ENCODE measurements at places on chromosomes 2 and 18. TPM values are rescaled to one million over a fixed set of nuclear protein-coding genes. Genes with fewer than 3 reads are reported as not detected.

- DNase-seq, result no peak
Measured at GRCh38 chr18:25443776-25444175, 91.8 kb upstream of the ZNF521 start.

GRCh38 chr2:112255875-112256274 is 1.0 kb upstream of the ZC3H8 start:
- DNase-seq, result no peak

DNA sequence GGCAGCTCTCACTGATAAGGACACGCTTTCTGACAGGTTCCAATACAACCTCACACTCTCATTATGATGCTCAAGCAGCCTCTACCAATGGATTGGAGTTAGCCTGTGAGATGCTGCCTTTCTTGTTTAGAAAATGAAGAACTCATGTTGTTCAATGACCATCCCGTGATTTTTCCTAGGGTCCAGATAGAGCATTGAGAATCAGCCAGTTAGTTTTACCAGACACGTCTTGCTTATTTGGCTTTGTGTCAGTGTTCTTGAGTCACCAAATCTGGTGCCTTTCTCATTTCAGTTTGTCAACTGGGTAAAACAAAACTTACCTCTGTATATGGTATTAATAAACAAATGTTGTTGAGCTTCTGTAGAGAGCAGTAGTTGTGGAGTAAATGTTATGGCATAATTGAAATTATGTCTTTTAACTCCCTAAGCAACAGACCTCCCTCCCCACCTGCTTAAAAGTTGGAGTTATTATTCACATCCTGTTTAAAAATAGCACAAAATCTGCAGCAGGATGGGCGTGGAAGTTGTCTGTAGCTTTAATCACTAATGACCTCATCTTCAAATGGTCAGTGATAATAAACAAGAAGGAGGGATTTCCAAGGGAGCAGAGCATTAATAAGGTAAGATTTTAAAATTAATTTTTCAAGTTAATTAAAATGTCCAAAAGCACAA is 167.3 kb downstream of the HRH4 start:
- DNase-seq, result no peak

GRCh38 chr18:70421471-70422390 is 132.9 kb downstream of the SOCS6 start:
- DNase-seq, result no peak

DNA sequence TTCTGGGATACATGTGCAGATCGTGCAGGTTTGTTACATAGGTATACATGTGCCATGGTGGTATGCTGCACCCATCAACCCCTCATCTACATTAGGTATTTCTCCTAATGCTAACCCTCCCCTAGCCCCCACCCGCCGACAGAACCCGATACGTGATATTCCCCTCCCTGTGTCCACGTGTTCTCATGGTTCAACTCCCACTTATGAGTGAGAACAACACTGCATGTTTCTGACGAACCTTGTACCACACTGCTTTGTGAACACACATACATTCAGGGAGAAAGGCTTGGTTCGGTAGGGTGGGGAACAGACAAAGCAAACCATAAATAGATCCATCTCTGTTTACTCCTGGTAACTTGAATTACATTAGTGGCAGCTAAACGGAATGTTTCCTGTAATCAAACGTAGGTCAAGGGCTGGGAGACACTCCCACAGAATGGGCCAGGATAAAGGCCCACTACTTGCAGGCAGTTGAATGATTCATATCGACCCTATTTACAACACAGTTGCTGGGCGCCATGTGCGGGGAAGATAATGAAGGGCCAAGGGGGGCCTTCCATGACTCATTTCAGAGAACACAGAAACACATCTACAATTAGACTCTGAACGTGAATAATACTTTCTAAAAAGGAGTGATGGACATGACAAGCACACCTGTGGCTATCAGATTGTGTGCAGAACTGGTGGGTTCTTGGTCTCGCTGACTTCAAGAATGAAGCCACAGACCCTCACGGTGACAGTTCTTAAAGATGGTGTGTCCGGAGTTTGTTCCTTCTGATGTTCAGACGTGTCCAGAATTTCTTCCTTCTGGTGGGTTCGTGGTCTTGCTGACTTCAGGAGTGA is 56.8 kb upstream of the KIDINS220 start:
- DNase-seq, result no peak

- DNase-seq, result no peak
Measured at GRCh38 chr2:111711270-111711669, 172.7 kb downstream of the ANAPC1 start.

DNA sequence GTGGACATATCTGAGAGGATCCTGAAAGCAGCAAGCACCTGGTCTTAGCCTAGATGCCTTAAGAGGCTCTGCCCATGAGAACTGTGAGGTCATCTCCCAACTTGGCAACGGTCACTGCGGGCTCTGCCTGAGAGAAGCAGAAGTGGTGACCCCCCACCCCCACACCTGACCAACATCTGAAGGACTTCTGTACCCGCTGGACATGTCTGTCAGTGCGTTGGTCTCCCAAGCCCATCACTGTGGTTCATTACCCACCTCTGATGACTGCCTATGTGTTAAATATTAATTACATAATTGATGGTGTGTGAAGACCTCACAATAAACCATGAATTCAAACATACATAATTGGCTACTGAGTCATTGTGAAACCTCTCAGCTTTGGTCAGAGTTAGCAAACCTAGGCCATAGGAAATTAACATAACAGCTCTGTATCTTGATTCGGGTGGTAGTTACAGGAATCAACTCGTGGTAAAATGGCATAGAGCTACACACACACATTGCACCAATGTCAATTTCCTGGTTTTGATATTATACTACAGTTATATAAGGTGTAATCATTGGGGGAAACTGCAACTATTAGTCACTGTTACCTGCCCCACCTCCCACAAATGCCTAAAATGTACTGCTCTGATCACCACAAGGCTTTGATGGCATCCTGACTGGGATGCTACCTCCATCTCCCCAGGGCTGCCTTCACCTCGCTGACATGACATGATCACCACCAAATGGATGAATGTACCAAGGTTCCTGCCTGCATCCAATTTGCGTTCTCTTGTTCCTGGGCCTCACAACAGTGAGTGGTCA is 4.3 kb upstream of the GALNT1 start:
- DNase-seq, result peak; percentile 35

DNA sequence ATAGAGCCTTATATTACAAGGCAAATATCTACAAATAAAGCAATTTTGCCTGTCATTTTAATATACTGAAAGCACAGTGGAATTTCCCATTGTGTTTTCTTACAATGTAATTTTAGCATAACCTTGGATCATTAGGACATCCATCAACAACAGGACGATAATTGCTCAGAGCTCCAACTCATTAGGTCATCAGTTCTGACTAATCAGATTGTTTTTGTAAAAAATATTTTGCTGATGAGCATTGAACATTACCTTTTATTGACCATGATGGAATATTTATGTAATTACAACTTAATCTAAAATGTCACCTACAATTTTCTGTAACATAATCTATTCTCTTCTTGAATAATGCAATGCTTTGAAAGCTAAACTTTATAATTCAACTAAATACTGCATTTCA is 215.3 kb upstream of the DSEL start:
- DNase-seq, result no peak

DNA sequence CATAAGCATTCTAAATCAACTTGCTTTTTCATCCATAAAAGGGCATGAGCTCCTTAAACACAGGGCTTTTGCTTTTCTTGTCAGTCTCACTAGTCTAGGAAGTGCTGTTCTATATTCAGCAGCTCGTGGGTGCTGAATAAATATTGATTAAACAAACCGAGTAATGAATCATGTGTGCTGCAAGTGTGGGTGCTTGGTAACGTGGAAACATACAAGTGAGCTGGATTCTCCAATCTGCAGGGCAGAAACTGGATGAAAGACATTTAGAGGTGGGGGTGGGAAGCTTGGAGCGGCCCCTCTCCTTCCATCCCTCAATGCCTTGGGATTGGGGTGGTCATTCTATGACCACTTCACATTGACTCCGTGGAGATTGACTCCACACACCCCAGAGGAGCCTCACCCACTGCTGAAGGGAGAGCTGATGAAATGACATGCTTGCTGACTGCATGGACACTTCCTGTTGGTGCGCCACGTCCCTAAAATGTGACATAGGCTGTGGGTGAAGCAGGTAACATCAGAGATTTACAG is 114.6 kb downstream of the DOCK10 start:
- DNase-seq, result peak; percentile 73

The GALNT5 gene
- not detected for total RNA-seq

The REG3G gene
- not detected for total RNA-seq

The BABAM2 gene
- total RNA-seq, result 97.2 TPM

The UPP2 gene
- not detected for total RNA-seq
